ENCODE measurements at places on chromosomes 4 and X. TPM values are rescaled to one million over a fixed set of nuclear protein-coding genes. Genes with fewer than 3 reads are reported as not detected.

ARMCX1 gene
- 0.20 TPM for total RNA-seq

DNA sequence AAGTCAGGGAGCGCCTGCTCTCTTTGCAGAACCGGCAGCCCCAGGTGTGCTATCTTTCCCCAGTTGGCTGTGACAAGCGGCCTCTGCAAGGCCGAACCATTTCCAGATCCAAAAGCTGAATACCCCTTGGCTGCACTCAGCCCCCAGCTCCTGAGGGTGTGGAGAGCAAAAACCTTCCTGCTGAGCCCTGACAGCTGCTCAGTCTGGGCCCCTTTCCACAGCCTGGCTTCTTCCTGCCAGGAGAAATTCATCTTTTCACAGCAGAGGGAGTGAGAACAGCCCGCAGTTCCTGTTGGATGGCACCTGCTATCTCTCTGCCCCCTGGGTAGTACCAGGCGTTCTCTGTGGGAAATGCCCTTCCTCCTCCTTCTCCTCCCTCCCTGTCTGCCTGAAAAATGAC lies 78.4 kb downstream of the DRD5 start:
- DNase-seq = no peak

DNA sequence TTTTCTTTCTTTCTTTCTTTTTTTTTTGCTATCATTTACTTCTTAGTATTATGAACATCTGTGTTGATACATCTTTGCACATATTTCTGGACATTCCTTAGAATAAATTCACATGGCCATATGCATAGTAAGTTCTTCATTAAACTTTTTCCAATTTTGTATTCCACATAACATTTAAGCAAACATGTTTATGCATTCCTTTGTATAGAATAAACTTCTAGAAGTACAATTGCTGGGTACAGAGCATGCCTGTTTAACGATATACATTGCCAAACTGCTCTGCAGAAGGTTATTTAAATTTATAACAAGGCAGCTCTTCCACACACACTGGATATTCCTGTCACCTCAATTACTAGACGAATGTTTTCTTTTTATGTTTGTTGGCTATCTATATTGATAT lies 36.0 kb upstream of the STIM2 start:
- DNase-seq = no peak

DNA sequence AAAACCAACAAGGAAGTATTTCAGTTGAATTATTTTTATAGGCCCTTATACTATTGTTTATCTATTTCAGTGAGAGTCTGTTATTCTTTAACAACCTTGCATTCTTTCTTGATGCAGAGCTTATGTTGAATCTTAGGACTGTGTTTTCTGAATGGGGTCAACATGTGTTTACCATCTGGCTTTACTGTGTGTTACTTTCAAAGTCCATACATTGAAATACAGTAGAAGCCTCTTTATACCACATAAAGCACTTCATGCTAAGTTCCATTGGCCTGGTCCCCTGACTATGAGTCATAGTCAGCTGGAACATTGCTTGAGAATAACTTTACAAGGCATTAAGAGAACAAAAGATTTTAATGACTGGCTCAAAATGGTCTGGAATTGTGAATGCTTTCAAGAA lies 152.6 kb downstream of the GASK1B start:
- DNase-seq = no peak

DNA sequence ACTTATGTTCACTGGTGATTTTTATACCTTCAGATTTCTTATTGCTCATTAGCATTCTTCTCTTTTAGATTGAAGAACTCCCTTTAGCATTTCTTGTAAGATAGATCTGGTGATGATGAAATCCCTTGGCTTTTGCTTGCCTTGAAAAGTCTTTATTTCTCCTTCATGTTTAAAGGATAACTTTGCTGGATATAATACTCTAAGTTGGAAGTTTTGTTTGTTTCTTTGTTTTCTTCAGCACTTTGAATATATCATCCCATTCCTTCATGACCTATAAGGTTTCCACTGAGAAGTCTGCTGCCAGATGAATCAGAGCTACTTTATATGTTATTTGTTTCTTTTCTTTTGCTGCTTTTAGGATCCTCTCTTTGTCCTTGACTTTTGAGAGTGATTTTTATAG lies 18.5 kb downstream of the CC2D2A start:
- DNase-seq = no peak

TASL gene
- 3.2 TPM for total RNA-seq

DNA sequence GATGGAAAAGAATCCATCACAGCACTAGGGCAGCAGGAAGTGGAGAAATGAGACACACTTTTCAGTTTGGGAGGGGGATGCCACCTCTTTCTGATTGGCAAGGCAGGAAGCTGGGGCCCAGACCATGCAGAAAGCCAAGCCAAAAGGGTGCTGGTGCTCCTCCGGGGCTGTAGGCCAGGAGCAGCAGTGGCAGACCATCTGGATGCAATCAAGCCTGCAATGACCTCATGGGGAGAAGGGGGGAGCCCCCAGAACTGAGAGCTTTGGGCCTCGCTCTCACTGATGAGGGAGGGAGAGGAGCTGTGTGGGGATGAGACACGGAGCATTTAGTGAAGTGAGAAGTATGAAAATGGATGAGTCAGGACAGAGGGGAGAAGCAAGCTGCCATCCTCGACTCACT lies 141.3 kb upstream of the NALF2 start:
- no peak for DNase-seq

DNA sequence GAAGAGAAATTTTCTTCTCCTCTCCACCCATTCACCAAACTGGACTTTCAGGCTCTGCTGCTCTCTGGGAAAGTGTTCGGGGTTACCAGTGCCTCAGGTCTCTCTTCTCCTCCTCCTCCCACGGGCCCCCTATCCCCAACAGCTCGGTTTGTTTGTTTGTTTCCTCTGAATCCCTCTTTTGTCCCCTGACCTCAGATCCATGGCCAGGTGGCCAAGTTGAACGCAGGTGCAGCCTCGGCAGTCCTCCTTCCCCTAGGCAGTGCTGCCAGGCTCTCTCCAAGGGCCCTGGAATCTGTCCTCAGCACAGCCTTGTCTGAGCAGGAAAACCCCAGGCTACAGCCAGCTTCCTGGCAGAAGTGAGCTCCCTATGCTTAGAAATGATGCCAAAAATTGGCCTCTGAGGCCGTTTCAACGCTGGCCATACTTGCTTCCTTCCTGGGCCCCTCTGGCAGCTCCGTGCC lies 60.0 kb downstream of the FHDC1 start:
- no peak for DNase-seq
